Myocyte (in vitro differentiated cells): ENCODE measurements at places on chromosomes 11 and 22. TPM values are rescaled to one million over a fixed set of nuclear protein-coding genes. Genes with fewer than 3 reads are reported as not detected.

Gene MIOX
- total RNA-seq = not detected in 2 replicates

GRCh38 chr22:33180356-33180755 is 122.2 kb upstream of the SYN3 start:
- no peak for DNase-seq

Gene C11orf87
- total RNA-seq = 0.05 TPM in 1 of 2 replicates, not detected in the other

DNA sequence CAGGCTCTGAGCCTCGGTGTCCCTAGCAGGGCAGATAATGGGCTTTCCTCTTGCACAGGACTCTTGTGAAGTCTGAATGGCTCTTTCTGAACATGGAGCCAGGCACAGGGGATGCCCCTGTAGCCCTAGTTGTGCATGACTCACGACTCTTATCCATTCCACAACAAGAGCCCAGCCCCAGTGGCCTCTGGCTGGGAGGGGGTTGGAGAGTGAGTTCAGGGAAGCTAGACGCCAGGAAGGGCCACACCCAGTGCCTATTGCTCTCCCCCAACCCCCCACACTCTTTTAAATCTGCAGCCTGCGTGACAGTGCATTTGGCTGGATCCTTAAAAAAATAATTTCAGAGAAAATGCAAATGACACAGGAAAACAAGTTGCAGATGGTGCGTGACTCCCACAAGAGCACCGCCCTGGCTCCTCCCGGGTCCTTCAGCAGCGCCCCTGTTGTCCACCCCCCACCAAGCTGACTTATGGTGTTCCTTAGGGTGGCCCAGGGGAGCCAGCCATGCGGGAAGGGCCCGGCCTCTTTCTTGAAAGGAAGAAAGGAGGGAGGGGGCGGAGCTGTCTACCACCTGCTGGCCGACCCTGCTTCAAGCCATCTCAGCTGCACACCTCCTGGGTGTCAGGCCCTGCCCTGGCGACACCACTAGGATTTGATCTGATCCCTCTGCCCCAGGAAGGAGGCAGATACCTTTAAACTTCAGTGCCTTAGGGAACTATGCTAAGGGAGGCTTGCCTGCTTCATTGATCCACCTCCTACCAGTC is 74.7 kb downstream of the MN1 start:
- peak; percentile 25 for DNase-seq

DNA sequence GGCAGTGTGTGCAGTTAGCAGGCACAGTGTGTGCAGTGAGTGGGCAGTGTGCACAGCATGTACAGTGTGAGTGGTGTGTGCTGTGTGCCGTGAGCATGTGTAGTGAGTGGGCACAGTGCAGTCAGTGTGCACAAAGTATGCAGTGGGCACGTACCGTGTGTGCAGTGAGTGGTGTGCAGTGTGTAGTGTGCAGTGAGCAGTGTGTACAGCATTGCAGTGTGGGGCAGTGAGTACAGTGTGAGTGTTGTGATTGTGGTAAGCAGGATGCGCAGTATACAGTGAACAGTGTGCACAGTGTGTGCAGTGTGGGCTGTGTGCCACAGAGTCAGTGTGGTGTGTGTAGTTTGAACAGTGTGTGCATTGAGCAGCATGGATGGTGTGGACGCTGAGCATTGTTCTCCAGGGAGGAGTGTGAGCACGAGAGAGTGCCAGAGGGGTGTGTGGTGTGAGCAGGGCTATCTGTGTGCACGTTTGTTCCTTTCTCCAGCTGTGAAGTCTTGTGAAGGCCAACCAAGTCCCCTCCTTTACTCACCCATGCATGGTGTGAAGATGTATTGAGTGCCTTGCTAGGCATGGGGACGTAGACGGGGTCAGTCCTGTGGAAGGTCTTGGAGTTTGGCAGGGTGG is 3.0 kb downstream of the SHANK3 start:
- no peak for DNase-seq

DNA sequence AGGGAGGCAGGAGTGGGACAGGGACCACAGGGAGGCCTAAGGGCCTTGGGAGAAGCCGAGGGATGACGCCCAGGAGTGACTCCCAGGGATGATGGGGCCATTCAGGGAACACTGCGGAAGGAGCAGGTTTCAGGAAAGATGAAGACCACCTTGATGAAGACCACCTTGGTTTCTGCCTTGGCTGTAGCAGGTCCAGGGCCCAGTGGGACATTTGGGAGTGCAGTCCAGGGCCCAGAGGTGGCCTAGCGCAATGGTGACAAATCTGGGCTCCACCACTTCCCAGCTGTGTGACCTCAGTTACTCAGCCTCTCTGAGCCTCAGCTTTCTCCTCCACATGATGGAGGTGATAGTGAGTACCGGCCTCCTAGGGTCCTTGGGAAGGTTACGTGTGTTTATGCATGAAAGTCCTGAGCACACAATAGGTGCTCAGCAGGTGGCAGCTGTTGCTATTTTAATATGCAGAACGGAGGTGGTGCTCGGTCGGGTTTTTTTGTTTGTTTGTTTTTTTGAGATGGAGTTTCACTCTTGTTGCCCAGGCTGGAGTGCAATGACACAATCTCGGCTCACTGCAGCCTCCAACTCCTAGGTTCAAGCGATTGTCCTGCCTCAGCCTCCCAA is 770 bp downstream of the TSGA10IP start:
- DNase-seq = no peak

Gene SF3B2
- total RNA-seq = 115 and 134 TPM in 2 replicates

- no peak for DNase-seq
Observed at GRCh38 chr11:67099831-67100324, 19.2 kb upstream of the KDM2A start.

DNA sequence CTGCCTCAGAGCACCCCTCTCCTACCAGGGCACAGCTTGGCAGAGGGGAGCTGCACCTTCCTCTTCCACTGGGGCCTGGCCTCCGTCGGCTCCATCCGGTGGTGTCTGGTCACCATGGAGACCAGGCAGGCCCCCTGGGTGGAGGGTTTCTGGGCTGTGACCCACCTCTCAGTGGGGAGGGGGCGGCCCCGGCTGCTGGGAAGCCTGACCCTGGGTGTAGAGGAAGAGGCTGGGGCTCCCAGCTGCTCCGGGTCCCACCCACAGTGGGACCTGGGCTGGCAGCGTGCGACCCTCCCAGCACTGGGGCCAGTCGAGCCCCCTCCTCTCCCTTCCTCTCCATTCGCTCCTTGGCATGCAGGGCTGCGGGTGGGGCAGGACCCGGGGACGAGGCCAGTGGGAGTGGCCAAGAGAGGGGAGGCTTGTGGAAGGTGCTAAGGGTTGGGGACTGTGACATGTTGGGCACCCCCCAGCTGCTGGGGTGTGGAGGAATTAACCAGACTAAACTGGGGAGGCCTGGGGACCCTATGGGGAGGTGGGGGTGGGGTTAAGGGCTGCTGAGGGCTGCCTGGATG is 46.8 kb downstream of the BRSK2 start:
- no peak for DNase-seq

Gene OR51B4
- not detected in 2 replicates for total RNA-seq

Gene MYRF
- 0.03 TPM in 1 of 2 replicates, not detected in the other for total RNA-seq

Gene FGF19
- not detected in 2 replicates for total RNA-seq

GRCh38 chr11:108226036-108226435 is 3.2 kb downstream of the ATM start:
- DNase-seq = no peak

DNA sequence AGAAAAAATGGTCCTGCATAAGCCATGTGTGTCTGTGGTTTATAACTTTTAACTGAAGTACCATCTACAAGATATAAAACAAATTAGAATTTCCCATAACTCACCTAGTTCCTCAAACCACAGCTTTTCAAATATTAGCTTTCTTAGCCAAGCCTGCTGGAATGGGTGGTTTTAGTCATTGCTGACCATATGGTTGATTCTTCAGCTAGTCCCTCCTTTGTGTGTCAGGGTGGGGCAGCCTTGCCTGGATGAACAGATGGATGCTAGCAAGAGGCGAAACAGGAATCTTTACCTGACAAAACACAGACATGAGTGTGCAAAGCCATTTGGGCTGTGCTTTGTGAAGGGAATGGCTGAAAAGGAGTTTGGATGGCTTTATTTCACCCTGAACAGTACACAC is 6.9 kb upstream of the B3GNT6 start:
- no peak for DNase-seq

- DNase-seq = peak; percentile 49
Observed at GRCh38 chr11:59102259-59102765, 4.7 kb upstream of the FAM111B start.

Gene MS4A12
- 0.19 TPM in 1 of 2 replicates, not detected in the other for total RNA-seq

DNA sequence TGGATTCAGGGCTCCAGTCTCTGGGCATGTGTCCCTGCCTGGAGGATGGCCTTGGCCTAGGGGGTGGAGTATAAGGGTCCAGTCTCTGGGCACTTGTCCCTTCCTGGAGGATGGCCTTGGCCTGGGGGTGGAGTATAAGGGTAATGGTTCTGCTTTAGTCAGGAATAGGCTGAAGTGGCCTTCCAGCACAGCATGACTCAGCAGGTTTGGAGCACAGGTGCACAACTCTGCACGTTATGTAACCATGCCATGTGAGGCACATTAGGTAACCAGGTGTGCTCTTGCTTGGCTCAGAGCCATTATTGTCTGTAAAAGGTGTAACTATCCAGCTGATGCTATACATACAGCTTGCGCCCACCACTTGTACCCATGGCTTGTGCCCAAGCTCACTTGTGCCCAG is 48.4 kb upstream of the POLD3 start:
- DNase-seq = no peak

DNA sequence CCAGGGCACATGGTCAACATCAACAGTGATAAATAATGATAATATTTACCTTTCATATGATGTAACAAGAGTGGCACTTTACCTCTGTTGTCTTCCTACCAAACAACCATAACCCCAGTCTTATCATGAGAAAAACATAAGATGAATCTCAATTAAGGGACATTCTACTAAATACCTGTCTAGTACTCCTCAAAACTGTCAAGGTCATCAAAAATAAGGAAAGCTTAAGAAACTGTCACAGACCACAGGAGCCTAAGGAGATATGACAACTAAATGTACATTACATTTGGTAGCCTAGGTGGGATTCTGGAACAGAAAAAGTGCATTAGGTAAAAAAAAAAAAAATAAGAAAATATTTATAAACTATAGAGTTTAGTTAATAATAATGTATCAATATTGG is 118.1 kb downstream of the CCDC34 start:
- no peak for DNase-seq

Gene CHRM1
- not detected in 2 replicates for total RNA-seq

GRCh38 chr11:34205326-34206035 is 100.1 kb downstream of the NAT10 start:
- DNase-seq = no peak

Gene CLDN5
- total RNA-seq = 7.0 and 11.0 TPM in 2 replicates

DNA sequence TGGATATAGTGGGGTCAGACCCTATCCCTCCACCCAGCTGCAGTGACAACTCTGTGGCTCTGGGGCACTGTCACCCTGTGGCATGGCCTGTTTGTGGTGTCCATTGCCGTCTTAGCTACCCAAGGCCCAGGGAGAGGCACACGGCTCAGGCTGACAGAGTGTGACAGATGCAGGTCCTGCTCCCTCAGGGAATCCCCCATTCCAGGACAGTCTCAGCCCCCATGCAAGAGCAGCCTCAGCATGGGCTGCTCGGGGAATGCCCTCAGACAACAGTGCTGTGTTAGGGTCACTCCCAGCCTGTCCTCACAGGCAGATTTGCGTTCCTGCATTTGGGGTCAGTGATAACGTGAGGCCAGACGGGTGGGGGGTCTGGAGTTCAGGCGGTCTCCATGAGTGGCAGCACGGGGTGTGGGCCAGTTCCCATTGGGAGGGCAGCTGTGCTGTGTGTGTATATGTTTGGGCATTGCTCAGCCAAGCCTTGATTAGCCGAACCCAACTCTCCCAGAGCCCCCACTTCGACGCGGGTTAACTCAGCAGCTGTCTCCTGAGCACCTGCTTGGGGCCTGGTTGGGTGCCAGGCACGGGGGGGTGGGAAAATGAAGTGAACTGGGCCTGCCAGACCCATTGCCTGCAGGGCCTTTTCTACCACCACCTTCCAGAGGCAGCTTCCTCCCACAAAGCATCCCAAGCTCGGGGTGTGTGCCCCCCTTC is 5.3 kb upstream of the KCNQ1OT1 start:
- DNase-seq = peak; percentile 97

GRCh38 chr22:46390105-46390651 is 54.7 kb downstream of the TRMU start:
- DNase-seq = no peak

DNA sequence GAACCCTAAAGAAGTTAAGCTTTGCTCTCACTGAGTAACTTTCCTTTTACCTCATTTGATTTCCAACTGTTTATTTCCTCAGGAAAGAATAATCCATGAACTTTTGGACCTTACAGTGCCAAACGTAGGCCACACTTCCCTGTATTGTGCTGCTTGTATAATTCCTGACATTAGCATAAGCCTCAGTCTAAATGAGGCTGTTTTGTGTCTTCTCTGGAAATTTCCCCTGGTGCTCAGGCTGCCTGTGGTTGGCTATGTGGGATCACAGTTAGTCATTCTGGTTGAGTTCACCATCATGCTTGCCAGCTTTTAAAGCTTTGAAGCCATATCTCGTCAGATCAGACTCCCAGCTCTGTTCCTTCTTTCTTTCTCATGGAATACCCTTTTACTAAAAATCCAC is 107.0 kb downstream of the FAM76B start:
- no peak for DNase-seq

DNA sequence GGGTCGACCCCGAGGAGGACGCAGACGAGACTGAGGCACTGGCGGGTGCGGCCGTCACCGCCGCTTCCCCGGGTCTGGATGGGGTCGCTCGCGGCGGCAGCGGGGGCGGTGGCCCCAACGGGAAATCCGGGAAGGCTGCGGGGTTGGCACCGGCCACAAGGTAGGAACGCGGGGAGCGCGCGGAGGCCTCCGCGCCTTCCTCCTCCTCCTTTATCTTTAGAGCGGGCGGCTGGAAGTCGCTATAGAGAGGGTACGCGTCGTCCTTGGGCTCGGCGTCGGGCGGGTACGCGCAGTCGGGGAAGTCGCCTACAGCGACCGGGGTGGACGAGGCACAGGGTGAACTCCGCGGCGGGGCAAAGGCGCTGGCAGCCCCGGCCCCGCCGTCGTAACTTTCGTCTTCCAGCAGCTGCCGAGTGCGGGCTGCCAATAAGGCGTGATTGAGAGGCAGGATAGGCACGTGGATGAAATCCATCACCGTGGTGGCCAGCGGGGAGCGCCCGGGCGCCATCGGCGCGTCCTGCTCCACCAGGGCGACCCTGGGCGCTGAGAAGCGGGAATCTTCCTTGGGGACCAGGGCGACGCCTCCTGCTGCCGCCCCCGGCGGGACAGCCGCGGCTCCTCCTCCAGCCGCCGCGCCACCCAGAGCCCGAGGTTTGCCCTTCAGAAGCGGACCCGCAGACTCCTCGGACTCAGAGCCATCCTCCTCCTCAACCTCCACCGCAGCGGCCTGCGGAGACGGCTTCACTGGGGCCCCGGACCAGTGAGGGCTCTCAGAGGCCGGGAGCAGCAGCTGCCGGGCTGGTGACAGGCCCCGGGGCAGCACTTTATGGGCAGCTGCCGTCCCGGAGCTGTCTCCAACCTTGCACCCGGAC is 1.7 kb downstream of the PGR start:
- DNase-seq = no peak

DNA sequence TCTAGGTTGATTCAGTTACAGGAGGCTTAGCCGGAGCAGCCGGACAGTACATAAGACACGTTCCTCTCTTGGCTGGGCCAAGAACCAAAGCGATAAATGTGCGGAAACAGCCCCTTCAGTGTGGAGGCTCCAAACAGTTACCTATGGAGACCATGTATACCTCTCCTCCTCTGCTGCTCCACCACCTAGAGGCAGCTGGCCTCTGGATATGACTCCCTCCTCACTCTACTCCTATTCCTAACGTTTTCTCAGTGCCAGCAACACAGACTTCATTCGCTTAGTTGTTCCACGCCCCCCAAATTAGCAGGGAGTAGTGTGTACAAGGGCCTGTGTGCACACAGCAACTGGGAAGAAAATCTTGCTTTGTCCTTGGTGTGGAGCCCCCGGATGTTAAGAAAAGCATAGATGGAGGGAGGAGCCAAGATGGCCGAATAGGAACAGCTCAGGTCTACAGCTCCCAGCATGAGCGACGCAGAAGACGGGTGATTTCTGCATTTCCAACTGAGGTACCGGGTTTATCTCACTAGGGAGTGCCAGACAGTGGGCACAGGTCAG is 362.3 kb upstream of the KIRREL3 start:
- no peak for DNase-seq
